Stimulated activated CD4-positive, alpha-beta T cell treated with anti-CD3 and anti-CD28 coated beads, Interleukin-1b, Interleukin-23, amount 100 ng/mL, for 1 hour (primary cell): ENCODE measurements at places on chromosomes 3 and 15.

DNA sequence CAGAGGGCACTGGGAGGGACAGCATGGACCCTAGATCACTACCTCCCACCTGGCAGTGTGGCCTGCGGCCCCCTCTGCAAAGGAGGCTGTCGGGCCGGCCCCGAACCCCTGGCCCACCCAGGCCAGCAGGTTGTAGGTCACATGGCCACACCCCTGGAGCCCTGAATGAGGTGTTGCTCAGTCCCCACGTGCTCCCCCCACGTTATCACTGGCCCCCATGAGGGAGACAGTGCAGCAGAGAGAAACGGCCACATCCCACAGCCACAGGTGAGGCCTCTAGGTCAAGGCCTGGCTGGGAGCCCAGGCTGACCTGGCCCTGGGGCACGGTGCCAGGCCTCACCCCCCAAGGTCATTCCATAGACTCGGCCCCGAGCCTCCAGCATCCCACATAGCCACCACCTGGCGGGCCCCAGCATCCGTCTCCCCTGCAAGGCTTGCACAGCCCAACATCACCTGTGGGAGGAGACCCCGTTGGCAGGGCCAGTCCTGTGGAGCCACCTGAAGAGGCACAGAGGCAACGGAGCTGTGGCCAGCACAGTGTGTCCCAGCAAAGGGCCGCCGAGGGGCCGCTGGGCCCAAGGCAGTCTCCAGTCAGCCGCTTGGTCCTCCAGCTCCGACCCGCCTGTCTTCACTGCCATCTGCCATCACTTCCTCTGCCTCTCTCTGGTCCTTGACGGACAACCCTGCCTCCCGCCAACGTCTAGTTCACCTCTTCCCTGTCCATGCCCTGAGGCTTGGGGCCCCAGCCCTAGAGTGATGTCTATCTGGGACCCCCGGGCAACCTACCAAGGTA, 53.1 kb downstream of the DNAJB8 start:
- no peak for DNase-seq

GRCh38 chr3:187942658-187943241, 197.5 kb upstream of the BCL6 start:
- DNase-seq: no peak

GRCh38 chr3:171204942-171205341, 178.4 kb upstream of the SLC2A2 start:
- DNase-seq: no peak

GRCh38 chr3:136818191-136818768, 646 bp upstream of the SLC35G2 start:
- DNase-seq: no peak

GRCh38 chr15:62469874-62470688, 305.0 kb upstream of the C2CD4B start:
- DNase-seq: no peak

- no peak for DNase-seq
These were observed 273.9 kb downstream of the ABHD5 start for GRCh38 chr3:43964640-43965039.

DNA sequence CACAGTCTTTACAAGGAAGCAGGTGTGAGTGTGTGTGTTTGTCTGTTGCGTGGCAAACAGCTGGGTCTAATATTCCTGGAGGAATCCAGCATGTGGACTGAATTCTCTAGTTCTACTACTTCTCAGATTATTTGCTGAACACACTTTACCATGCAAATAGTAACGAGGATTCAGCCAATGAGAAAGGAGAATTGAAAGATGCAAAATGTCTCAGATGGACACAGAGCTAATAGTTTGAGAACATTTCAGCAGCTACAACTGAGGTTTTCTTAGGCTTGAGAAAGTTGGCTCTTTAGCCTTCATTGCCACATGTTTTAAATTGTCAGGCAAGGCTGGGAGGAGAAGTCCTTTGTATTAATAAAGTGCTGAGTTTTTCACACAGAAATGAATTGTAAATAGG, 568.0 kb upstream of the MDFIC2 start:
- no peak for DNase-seq

DNA sequence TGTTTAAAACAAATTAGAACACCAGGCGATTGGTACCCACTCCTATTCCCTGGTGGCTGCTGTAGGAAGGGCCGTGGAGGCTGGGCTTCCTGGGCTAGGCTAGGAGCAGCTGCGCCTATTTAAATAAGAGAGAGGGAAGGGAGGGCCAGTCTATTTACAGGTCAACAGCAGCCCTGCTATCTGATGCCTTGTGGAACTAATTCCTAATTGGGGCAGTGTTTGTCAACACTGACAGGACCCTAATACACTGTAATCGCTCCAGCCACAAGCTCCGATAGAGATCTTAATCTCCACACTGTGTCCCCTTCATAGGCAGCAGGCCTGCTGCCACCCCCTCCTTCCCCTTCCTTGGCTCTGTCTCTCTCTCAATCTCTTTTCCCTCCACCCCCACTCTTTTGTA, 116.9 kb upstream of the SOX14 start:
- DNase-seq: no peak
